Esophagus muscularis mucosa (tissue), 4 donors: ENCODE measurements at places on chromosomes 5 and 9. TPM values are rescaled to one million over a fixed set of nuclear protein-coding genes. Genes with fewer than 3 reads are reported as not detected.

The EEIG1 gene
- total RNA-seq, result 17.4 TPM

The PAPPA gene
- 2.1 TPM for total RNA-seq

GRCh38 chr5:150442699-150443080 is 6.8 kb downstream of the RPS14 start:
- no peak for DNase-seq

DNA sequence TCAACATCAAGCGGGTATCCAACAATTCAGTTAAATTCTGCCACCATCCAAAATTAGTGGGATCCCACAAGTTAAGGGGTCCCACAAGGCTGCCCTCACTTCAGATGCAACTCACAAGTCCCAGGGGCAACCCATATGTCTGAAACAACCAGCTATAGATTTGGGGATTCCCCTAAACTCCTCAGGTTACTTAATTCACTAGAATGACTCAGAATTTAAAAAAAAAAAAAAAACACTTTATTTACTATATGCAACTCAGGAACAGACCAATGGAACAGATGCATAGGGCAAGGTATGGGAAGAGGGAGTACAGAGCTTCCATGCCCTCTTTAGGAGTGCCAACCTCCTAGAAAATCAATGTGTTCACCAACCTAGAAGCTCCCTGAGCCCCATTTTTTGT is 15.1 kb downstream of the AUH start:
- no peak for DNase-seq

The ANKRD31 gene
- under 0.01 TPM for total RNA-seq

DNA sequence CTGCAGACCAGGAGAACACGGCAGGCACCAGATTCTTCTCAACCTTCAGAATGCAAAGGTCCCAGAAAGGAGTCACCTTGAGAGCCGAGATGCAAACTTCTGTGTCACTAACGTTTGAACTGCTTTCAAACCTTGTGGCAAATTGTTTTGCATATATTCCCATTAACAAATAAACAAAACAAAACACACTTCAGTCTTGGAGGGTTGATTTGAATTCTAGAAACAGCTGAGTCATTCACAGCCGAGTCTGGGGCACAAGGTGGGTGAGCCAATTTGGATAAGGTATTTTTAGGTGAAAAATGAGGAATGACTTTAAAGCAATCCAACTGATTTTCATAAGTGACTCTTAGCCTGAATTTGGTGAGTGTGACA is 38.8 kb upstream of the ANKRD33B start:
- DNase-seq, result no peak

GRCh38 chr5:107147589-107147988 is 523.1 kb downstream of the EFNA5 start:
- no peak for DNase-seq

- DNase-seq, result no peak
Measured at GRCh38 chr5:45437752-45438151, 258.4 kb downstream of the HCN1 start.

The OXCT1 gene
- total RNA-seq, result 47.6 TPM

GRCh38 chr9:33157960-33158842 is 8.9 kb downstream of the B4GALT1 start:
- no peak for DNase-seq

The GABRP gene
- not detected for total RNA-seq
